ENCODE measurements at places on chromosomes 12 and 14.

DNA sequence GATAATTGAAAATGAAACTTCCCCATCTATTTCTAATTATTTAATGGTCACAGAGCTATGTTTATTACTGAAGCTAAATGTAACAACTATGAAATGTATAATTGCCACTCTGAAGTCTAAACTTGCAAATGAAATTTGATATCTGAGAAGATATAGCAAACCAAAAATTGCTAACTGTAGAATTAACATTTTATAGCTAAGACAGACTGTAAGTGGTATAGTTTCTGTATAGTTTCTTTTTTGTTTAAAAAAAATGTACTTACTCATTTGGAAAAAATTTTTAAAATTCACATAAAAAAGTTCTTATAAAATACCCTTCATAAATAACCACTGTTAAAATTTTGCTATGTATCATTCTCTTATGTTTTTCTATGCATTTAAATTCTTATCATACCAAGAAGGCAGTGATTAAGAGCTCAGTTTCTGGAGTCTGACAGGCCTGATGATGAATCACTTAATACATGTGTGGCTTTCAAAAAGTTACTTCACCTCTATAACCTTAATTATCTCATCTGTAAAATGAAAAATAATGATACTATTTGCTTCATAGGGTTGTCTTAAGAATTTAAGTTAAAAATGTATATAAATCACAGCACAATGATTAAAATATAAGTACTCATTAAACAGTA lies 214.7 kb upstream of the GARIN2 start:
- DNase-seq: no peak

GRCh38 chr12:93300611-93301021 lies 77.1 kb upstream of the NUDT4 start:
- no peak for DNase-seq

- no peak for DNase-seq
Measured at GRCh38 chr12:2537868-2538541, 256.8 kb upstream of the FKBP4 start.

GRCh38 chr14:101861464-101861863 lies 100.0 kb downstream of the PPP2R5C start:
- no peak for DNase-seq

DNA sequence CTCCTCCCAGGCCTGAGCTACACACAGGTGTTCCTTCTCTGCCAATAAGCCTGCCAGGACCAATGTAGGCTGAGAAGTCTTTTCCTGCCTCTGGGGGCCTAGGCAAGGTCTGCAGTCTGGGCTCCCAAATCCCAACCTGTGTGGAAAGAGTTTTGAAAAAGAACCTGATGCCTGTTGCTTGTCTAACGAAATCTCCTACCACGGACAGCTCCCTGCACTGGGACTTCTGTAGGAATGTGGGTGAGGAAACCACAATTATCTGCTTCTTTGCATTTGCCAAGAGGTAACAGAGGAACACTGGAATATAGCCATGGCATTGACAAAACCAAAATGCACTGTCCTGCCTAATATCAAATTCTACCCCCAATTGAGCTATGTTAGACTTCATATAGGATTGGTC lies 877.0 kb upstream of the TMEM132C start:
- DNase-seq: no peak

DNA sequence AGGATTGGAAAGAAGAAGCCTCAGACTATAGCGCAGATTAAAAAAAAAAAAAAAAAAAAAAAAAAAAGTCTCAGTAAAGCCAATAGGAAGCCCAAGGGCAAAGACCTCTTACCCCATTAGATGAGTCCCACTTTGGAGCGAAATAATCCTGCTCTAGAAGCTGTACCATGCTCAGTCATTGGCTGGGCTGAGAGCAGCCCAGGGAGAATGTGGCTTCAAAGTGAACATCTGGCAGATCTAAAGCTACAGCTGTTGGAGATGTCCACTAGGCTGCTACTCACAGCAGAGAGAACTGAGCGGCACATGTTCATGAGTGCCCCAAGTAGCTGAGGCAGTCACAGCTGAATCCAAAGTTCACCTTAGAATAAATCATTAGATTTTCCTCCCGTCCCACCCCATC lies 560.9 kb downstream of the MED13L start:
- no peak for DNase-seq

DNA sequence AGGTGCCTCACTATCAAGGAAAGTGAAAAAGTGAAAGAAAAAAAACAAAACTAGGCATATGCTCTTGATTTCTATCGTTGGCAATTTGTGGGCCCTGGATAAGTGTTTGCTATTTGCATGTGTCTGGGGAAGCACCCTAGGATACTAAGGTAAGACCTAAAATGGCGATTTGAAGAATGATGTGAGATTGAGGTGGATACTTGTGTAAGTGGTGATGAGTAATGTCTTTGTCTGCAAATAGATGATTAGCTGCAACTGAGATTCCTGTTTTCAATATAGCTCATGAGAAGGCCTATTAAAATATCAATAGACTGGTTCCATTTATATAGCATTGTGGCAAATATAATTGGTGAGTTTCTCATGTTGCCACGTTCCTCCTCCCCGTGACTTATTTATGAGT lies 261.7 kb downstream of the NEDD1 start:
- DNase-seq: no peak

DNA sequence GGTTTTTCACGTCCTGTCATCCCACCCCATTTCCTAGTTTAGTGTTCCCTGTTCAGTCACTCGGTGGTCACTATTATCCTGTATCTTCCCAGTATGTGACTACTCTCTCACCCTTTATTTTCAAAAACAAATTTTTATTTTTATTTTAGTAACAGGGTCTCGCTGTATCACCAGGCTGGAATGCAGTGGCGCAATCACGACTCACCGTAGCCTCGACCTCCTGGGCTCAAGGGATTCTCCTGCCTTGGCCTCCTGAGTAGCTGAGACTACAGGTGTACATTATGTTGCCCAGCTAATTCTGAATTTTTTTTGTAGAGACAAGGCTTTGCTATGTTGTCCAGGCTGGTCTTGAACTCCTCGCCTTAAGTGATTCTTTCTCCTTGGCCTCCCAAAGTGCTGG lies 20.1 kb upstream of the PRICKLE1 start:
- DNase-seq: no peak

GRCh38 chr14:53124786-53125185 lies 28.3 kb downstream of the DDHD1 start:
- DNase-seq: no peak

GRCh38 chr12:113203852-113204760 lies 17.2 kb upstream of the TPCN1 start:
- no peak for DNase-seq

- no peak for DNase-seq
Measured at GRCh38 chr12:55385891-55386290, 14.4 kb upstream of the OR6C65 start.

DNA sequence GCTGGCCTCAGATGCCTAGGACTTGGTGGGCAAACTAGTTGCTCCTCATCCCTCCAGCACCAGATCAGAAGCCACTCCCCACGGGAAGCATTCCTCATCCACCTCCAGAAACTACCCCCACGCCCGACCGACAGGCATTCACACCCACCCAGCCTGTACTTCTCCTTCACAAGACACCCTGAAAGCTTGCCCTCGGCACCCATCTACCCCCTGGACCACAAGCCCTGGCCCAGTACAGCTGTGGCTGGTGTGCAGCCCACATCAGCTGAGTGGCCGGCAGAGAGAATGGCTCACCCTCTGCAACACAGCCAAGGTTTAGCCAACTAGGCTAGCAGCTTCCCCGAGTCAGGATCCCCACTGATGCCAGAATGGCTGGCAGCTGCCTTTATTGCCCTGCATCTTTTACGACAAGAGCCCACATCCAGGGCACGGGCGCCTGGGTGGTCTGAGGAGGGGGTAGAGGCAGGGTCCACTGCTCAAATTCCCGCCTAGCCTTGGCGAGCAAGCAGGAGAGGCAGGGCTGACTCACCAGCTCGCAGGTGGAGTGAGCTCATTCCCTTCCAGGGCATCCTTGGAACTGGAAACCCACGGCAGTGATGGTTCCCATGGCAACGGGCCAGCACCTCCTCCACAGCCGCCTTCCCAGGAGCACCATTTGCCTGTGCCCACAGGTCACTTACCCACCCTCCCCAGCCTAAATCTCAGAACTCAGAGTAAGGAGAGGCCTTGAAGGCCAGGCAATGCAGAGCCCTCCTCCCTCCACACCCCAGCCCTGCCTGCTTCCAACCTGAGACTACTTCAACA lies 17.1 kb downstream of the ACTN1 start:
- no peak for DNase-seq

Data from NCI-H510A treated with DMSO at 0.1 percent for 48 hours (cell line).